ENCODE measurements at places on chromosomes 7 and 10.

DNA sequence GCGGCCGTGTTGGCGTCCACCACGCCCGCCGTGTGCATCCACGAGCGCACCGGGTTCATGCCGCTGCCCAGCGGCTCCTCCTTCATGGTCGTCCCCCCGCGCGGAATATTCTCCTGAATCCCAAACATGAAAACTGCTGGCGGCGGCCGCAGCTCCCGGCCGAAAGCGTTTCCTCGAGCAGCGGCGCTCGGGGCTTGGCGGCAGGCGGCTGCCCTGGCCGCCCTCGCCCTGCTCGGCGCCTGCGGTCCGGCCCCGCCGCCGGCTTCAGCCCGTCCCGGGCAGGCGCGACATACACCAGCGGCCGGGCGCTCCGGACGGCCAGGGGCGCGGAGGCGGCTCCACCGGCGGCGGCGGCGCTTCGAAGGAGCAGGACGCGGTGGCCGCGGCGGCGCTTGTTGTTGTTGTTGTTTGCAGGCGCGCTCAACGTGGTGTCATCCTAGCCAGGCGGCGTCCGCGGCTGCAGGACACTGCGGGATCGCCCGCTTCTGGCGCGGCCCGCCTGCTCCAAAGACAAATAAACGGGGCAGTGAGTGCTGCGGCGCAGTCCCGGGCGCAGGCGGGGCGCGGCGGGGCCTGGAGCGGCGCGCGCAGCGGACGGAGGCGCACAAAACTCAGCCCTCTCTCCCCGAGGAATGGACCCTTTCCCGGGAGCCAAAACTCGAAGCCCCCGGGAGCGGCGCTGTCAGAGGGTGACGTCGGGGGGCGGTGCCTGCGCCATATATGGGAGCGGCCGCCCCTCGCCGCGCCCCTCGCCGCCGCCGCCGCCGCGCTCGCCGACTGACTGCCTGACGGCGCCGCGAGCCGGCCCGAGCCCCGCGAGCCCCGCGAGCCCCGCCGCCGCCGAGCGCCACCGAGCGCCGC, at the start of gene EBF3:
Gene EBF3, minus strand, starts transcription at position 634 of the 861 bp plus-strand sequence. Its CDS starts 506 bp downstream, at position 128.
- no peak for DNase-seq

DNA sequence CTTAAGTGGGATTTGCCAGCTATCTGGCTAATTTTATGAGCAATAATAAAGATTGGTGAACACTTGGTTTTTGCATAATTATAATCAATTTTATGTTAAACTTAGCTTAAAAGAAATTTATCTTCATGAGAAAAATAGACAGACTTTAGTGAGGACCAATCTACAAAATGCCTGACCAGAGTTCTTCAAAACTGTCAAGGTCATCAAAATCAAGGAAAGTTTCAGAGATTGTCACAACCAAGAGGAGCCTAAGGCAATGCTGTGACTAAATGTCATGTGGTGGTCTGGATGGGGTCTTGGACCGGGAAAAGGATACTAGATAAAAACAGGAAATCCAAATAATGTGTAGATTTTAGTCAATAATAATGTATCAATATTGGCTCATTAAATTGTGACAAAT, 17.7 kb upstream of the FAM170B start:
- DNase-seq, result no peak

GRCh38 chr7:111755383-111755782, 193.1 kb upstream of the IMMP2L start:
- no peak for DNase-seq

DNA sequence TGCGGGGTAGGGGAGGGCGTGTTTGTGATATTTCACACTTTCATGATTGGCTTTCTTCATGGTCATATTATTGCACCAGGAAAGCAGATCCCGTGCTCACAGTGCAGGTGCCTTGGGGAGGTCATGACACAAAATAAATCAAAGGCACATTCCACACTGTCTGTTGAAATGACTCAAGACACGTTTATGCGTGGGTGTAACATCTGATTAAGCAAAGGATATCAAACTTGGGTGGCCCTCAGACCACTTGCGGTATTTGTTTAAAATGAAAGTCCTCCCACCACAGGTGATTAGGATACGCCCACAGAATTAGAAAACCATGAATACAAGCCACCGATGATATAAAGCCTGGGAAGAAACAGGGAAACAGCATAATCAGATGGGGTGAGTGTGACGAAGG, 51.1 kb downstream of the SVIL start:
- no peak for DNase-seq

GRCh38 chr7:154695836-154696235, 307.1 kb downstream of the PAXIP1 start:
- no peak for DNase-seq

DNA sequence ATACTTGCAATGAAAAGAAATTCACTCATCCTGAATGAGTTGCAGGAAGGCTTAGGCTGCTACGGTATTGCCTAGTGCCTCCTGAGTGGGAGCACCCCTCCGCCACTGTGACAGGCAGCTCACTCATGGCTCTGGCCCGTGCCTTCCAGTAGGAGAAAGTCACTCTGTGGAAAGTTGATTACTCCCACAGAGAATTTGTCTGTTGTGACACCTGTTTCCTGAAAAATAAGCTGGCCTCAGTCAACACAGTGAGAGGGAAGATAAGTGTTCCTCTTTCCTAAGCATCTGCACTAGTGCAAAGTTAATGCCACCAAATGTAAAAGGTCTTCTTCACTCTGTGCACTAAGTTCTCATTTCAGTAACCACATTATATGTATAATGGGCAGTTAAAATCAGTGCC, 158.8 kb upstream of the INHBA start:
- no peak for DNase-seq

DNA sequence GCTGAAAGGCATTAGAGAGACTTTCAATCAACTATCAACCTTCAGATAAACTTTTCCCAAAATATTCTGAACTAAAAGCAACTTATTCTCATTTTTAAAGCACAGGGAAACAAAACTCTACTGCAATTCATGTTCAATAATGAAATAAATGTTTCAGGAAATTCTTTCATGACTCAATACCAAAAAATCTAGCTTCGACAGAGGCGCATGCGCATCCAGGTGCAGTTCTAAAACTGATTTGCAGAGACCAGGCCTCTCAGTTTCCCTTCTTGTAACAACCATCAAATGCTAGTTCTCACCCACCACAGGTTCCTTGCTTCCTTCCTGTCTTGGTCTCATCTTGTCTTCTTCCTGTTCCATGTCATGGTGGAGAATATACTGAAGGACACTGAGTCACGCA, 55.3 kb upstream of the NRBF2 start:
- DNase-seq, result no peak

Measured in activated CD8-positive, alpha-beta memory T cell treated with anti-CD3 and anti-CD28 coated beads for 24 hours (primary cell).